ENCODE measurements at places on chromosomes 12 and 14. TPM values are rescaled to one million over a fixed set of nuclear protein-coding genes. Genes with fewer than 3 reads are reported as not detected.
A peak's percentile ranks its signal among the peaks of the same experiment; 100 is the strongest.

GRCh38 chr12:89289720-89290119, 62.6 kb downstream of the DUSP6 start:
- no peak for DNase-seq

GRCh38 chr12:46267825-46268582, 839 bp downstream of the SLC38A1 start:
- peak; percentile 10 for DNase-seq

GRCh38 chr14:97603201-97603600, 806.0 kb downstream of the VRK1 start:
- DNase-seq = no peak

CIROP gene
- total RNA-seq = not detected

GRCh38 chr14:99325591-99325990, 53.6 kb upstream of the BCL11B start:
- DNase-seq = no peak

CCNK gene
- total RNA-seq = 63.3 TPM

RNU4-1 gene
- 908 TPM for total RNA-seq

GRCh38 chr14:71474301-71475265, 457.6 kb upstream of the RGS6 start:
- no peak for DNase-seq

ADAM20 gene
- total RNA-seq = 0.08 TPM

DNA sequence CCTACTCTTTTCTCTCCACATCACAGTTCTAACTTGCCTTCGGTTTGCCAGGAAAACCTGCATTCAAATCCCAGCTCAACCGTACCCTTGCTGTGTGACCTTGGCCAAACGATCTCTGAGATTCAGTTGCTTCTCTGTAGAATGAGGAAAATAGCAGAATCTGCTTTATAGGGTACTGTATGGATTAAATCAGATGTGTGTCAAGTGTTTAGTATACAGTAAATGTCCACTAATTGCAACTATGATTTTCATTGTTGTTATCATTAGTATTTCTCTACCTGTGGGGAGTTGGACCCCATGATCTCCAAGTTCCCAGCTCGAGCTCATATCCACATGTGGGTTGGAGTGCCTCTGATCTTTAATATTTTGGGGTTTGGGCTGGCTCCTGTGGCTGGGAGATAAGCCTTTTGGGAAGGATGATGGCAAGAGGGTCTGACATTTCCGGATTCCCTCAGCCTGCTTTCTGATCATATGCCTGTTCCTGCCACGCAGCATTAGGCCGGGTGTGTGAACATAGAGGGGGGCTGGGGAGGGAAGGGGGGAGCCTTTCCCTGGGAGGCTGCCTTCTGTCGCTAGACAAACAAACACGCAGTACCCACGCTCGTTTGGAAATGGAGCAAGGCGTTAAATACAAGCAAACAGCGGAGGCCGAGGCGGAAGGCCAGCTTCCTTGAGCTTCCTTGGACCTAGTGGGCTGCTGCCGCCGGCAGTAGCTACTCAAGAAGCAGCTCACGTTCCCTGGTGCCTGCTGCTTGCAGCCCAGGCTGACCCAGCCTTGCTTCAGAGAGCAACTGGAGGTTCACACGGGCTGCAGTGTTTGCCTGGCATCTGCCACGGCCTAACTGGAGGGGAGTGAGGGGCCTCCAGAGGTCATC, 213.5 kb upstream of the LHX5 start:
- no peak for DNase-seq

DPY19L2 gene
- total RNA-seq = 1.9 TPM

DNA sequence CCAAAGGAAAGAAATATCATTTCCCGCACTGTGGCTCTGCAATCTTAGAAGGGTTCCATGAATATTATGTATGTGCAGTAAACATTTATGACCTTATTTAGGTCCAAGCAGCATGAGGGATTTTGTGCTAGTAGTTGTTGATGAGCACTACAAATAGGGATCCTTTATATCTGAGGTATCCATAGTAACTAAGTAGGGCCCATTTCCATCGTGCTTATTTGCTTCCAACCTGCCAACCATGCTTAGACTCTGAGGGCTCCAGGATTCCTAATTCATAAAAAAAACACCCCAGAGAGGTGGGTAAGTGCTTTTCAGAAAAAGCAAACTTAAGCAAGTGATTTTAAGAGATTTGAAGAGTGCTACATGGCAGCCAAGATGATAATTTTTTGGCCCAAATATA, 39.7 kb downstream of the HMGA2 start:
- no peak for DNase-seq

- DNase-seq = peak; percentile 72
Observed at GRCh38 chr12:104182144-104182543, 33.4 kb upstream of the TXNRD1 start.

DNA sequence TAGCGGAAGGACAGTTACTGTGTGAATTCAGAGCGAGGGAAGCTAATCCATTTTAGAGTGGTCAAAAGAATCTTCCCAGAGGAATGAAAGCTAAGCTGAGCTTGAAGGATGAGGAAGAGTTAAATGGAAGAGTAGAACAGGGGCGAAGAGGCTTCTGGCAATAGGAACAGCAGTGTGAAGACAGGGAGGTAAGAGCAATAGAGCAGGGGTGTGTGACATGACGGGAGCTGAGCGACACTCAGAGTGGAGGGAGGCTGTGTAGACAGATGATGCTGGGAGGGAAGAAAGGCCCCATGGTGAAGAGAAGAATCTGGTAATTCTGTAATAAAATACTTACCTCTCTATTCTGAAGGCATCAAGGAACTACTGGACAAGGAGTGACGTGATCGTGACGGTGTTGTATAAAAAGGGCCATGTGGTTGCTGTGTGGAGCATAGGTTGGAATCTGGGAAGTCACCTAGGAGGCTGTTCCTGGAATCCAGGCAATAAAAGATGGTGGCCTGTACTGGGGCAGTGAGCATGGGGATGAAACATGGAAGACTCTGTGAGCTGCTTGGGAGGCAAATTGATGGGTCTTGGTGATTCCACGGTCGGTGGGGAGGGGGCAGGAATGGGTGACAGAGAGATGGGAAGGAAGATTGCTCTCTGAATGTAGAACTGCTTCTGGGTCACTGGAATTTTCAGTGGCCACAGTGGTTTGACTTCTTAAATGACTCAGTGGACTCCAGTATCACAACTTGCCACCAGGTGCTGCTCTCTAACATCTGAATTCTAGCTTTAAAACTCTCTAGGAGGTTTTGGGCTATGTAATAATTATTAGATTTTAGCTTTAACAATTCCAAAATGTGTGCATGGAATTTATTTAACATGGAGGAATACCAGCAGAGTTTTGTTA, 164.1 kb downstream of the ATP23 start:
- peak; percentile 3 for DNase-seq

GRCh38 chr12:4780641-4781611, 60.7 kb downstream of the GALNT8 start:
- DNase-seq = no peak

- DNase-seq = no peak
Observed at GRCh38 chr12:54598970-54599369, 10.5 kb upstream of the PPP1R1A start.

P2RX2 gene
- total RNA-seq = not detected

- DNase-seq = peak; percentile 40
Observed at GRCh38 chr12:6468283-6468575, 2.2 kb downstream of the VAMP1 start.

NTS gene
- not detected for total RNA-seq

- DNase-seq = no peak
Observed at GRCh38 chr14:95516554-95517181, at the start of gene SYNE3. Gene SYNE3 (minus strand): TSS chr14:95516650. CDS start chr14:95475821, 40,829 bp downstream.

DNA sequence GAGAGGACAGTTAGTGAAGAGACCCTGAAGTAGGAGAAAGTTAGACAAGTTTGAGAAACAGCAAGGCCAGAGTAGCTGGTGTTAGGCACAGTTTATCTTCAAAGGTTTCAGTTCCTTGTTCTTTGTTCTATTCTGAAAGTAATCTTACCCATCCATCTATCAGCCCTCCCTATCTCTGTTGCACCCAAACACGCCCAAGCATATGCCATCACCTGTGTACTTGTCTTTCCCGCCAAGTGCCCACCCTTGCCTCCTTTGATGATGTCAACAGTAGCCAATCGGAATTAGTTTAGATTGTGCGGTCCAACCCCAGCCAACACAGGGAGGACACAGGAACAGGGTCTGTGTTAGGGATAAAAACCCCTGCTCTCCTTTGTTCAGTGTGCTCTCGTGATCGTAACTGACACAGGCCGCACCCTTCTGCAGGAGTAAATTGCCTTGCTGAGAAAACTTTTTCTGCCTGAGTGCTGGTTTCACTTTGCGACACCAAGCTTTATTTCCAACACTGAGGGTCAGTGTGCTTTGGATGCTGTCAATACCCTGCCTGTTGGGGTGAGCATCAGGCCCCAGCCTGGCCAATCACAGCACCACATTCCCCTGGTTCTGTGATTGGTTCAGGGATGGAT, 4.7 kb upstream of the TMEM229B start:
- DNase-seq = no peak

- DNase-seq = no peak
Observed at GRCh38 chr14:59085207-59085739, 103.2 kb upstream of the DAAM1 start.

- DNase-seq = no peak
Observed at GRCh38 chr12:1839956-1840951, 19.9 kb downstream of the LRTM2 start.

- DNase-seq = no peak
Observed at GRCh38 chr12:1189163-1189562, 198.1 kb downstream of the ERC1 start.

GRCh38 chr14:51527073-51527472, 124.6 kb upstream of the FRMD6 start:
- DNase-seq = peak; percentile 68

DNA sequence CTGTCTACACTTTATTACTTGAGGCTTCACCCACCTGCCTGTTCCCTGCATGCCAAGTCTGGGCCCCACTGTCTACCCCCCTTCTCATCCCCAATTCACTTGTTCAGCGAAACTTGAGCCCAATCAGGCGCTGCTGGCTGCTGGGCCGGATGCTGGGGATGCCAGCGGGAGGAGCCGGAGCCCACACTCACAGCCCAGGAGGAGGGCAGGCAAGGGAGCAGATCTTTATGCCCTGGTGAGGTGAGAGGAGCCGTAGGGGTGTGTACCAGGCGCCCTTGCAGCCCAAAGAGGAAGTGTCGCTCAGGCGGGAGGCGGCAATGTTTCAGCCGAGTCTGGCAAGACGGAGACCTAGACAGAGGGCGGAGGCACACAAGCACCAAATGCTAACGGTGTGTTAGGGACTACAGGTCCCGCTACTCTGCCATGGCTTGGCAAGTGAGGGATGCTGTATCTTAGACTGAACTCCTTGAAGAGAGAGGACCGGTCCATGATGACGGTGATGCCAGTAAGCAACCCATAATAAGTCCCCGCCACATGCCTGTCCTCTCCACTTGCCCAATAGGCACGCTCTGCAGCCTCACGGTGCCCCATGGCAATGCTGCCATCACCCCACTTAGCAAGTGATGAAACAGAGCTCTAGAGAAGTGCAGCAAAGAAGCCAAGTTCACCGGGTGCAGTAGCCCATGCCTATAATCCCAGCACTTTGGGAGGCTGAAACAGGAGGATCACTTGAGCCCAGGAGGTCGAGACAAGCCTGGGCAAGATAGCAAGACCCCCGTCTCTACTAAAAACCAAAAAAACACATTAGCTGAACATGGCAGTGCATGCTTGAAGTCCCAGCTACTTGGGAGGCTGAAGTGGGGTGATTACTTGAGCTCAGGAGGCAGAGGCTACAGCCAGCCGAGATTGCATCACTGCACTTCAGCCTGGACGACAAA, 41.6 kb downstream of the LRRC74A start:
- DNase-seq = no peak

SLC48A1 gene
- 21.9 TPM for total RNA-seq

GRCh38 chr12:108782971-108783370, 51.7 kb upstream of the CORO1C start:
- DNase-seq = no peak

All from HFFc6 (cell line).